NCI-H2107 (cell line): ENCODE measurements at places on chromosomes 12 and 14.

- DNase-seq, result no peak
These were observed 18.8 kb downstream of the TCP11L2 start for GRCh38 chr12:106321139-106321850.

DNA sequence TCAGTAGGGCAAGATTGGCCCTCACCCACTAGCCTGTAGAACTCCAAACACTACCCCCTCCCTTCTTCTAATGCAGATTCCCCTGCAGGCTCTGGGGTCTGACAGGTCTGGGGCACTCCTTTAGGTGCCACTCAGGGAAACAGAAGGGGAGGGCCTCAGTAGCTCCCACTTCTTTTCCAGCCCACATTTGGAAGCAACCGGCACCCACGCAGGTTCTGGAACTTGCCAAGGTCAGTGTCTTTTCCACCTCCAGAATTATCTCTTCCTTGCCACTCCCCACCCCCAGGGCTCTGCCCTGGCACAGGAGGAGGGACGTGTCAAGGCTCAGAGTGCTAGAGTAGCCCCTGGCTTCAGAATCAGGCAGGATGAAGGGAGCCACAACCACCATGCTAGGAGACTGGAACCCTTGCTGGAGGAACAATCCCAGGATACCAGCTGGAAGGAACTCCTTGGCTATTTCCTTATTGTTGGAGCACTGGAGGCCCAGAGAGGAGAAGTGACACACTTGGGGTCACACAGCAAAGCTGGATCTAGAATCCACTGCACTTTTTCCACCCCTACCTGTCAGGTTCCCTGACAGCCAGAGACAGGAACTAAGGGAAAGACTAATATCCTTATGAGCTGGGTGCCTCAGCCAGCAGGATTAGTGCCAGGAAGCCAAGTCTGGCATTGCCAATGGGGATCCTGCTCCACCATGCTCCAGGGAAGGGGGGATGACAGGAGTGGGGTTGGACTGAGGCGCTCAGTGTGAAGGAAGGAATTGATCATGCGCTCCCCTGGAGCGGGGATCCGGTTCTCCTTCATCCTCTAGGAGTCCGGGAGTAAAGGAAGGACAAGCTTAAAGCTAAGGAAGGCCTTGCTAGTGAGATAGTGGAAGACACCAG is 1.8 kb upstream of the FIGNL2 start:
- DNase-seq, result no peak

GRCh38 chr14:69490219-69490918 is 5.8 kb downstream of the PLEKHD1 start:
- DNase-seq, result no peak

- DNase-seq, result peak; percentile 32
These were observed 494 bp downstream of the GCH1 start for GRCh38 chr14:54902143-54902520.

DNA sequence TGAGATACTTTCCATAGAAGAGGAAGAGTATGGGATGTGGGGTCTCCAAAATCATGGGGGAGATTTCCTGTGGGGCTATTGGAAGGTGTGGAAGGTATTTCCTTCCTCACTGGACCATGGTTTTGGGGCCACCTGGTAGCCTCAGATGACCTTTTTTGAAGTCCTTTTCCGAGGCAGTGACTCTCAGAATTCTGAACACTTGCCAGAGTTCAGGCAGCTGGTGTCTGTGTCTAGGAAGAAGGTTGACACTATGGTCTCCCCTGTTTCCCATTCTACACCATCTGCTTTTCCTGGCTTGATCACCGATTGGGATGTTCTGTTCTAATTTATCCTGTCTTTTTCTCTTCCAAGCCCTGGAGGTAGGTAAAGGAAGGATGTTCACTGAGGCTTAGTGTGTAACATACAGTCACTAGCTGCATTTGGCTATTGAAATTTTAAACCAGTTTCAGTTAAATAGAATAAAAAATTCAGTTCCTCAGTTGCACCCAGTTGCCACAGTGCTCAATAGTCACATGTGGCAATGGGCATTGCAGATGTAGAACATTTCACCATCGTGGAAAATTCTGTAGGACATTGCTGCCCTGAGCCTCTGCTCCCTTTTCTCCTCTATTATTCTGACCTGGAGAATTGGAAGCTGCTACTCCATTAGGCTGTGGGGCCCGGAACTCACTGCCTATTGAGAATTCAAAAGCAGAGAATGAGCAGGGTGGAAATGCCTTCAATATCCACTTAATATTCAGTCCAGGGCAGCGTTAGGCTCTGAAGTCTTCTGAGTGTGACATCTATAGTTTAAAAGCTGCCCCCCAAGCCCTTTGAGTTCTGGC is 11.0 kb upstream of the PLEKHG3 start:
- DNase-seq, result no peak

DNA sequence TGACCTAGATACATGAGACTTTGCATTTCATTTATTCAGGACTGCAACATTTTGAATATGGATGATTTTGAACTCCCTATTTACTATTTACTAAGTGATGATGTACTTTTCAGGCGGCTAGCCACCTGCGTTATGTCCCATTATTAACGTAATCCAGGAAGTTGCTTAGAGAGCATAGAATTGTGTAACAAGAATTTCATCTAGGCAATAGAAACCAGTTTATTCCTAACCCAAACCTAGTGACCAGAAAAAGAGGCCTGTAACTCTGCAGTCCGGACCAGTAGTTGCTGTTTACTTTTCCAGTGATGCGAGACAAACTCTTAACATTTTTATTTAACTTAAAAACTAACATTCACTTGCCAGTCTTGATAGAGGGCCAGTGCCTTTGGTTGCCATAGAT is 12.3 kb downstream of the NUDT4 start:
- no peak for DNase-seq

DNA sequence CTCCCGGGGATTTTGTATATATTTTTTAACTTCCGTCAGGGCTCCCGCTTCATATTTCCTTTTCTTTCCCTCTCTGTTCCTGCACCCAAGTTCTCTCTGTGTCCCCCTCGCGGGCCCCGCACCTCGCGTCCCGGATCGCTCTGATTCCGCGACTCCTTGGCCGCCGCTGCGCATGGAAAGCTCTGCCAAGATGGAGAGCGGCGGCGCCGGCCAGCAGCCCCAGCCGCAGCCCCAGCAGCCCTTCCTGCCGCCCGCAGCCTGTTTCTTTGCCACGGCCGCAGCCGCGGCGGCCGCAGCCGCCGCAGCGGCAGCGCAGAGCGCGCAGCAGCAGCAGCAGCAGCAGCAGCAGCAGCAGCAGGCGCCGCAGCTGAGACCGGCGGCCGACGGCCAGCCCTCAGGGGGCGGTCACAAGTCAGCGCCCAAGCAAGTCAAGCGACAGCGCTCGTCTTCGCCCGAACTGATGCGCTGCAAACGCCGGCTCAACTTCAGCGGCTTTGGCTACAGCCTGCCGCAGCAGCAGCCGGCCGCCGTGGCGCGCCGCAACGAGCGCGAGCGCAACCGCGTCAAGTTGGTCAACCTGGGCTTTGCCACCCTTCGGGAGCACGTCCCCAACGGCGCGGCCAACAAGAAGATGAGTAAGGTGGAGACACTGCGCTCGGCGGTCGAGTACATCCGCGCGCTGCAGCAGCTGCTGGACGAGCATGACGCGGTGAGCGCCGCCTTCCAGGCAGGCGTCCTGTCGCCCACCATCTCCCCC is 777 bp downstream of the ASCL1 start:
- DNase-seq, result no peak

GRCh38 chr14:31568671-31569070 is 7.5 kb downstream of the NUBPL start:
- DNase-seq, result no peak

DNA sequence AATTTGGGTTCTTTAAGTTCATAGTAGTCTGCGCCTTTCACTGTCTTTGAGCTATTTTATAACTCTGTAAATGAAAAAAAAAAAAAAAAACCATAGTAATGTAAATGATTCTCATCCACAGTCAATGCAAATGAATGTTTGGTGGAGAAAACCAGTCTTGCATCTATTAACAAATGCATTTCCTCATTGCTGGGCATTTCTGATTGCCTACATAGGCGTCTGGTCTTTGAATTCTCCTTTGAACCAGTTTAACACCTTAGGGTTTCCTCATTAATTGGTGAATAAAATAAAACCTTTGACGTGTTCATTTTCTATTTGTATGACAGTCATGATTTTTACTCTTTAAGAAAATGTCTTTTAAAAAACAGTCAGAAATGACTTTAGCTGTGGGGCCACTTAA is 114.8 kb downstream of the C12orf75 start:
- DNase-seq, result no peak

DNA sequence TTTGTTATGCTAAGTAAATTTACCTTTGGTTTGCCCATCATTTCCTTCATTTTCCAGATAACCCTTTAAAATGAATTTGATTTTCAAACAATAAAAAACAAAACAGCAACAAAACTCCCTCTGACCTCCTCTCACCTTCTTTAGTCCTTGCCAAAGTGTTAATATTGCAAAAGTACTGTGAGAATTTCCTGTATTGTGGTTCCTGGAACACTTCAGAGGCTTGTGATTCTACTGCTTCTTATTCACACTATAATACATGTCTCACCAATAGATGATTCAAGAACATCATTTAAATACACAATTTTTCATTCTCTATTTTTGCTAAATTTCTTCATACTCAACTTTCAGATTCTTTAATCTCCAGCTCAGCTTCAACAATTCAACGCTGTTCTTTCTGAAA is at the start of gene KLRD1:
Gene KLRD1, plus strand, starts transcription at position 241 of the 400 bp plus-strand sequence. CDS start 208 bp downstream, outside the sequence.
- DNase-seq, result no peak

GRCh38 chr12:84599539-84599938 is 313.1 kb downstream of the SLC6A15 start:
- DNase-seq, result no peak

DNA sequence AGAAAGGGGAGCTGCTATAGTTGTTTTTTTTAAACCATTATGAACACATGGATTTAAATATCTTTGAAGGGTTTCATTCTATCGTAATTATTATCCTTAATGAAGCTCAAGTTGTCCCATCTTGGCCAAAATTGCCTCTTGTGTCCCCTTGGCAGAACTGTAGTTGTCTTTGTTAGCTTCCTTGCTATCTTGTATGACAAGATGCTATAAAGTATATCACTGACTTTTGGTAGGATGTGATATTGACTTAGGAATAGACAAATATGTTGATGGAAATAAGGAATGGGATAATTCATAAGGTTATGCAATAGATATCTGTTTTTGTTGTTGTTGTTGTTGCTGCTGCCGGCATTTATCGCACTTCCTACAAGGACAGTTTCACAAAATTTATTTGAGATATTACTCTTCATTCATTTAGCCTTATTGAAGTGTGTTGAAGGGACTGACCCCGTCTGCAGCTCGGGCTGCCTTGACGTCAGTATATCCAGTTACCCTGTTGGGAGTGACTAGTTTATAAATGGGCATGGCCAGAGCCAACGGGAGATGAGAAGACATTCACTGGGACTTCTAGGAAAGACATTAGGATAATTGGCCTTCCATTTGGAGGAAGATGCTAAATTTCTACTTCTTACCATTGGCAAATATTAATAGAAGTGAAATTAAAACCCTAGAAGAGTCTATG is 26.1 kb upstream of the APOLD1 start:
- no peak for DNase-seq

GRCh38 chr12:112480931-112481330 is 62.2 kb downstream of the PTPN11 start:
- no peak for DNase-seq

DNA sequence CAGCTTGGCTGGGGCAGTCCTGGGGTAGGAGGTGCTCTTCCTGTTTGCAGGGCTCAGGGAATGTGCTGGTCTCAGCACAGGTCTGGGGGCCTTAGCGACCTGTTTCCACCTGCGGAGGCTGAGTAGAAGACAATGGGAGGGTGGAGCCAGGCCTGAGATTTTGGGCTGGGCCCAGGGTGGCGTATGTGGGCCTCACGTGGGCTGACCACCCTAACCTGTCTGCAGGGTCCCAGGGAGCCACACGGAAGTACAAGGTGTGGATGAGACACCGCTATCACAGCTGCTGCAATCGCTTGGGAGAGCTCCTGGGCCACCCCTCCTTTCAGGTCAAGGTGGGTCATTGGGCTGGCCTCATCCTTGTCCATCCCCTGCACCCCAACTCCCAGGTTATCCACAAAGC is 1.1 kb downstream of the NOC4L start:
- no peak for DNase-seq

- DNase-seq, result no peak
These were observed 189.3 kb upstream of the GARIN2 start for GRCh38 chr14:66999978-67000377.

- DNase-seq, result no peak
These were observed 65.1 kb upstream of the ETV6 start for GRCh38 chr12:11584221-11584855.

DNA sequence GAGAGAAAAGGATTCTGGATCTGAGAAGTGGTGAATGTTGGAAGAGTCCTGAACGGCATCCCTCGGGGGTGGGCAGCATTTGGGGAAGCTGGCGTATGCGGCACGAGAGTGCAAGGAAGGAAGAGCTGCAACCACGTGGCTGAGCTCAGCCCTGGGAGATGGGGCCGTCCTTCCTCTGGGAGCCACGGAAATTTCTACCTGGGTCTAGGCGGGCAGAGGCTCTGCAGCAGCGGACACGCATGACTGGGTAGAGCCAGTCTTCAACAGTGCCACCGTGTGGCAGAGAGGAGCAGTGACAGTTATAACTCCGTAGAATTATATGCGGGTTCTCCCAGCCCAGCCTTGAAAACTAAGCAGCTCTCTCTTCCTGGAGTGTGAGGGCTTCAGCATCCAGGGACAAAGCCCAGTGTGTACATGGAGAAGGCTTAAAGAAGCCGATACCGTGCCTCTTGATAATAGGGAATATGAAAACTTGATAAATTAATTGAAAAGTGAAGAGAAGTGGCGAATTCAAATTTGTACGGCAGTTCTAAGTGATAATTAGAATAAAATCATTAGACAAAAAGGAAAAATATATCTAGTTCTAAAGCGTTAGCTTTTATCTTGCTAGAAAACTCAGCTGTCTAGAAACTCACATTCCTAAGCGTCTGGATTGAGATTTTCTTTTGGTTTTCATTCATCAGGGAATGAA is 82.9 kb upstream of the STXBP6 start:
- peak; percentile 73 for DNase-seq

GRCh38 chr14:95256002-95256775 is 63.5 kb downstream of the CLMN start:
- peak; percentile 89 for DNase-seq

DNA sequence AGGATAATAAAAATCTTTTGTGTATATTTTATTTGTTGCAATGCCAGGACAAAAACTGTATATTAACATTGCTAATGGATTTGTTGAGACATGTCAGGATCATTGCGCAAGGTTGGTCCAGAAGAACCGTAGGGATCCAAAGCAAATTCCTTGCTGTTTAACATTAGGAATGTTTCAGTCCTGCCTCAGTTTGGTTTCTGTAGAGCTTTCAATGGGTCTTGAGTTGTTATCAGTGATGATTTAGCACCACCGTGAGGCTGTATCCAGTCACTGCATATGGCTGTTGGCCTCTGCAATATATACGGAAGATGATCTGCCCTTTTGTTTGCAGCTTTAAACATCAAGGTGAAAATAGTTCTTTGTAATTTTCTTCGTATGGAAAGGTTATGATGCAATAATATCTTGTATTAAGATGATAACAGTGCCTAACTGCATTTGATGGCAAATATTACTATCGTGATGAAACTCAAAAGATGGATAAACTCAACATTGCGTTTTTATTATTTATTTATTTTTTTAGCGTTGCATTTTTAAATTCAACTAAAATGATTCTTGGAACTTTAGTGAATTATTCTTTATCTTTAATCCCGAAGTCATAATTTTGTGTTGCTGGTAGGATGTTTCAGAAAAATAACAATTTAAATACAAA is 231.2 kb downstream of the AKAP6 start:
- peak; percentile 47 for DNase-seq
